ENCODE measurements at places on chromosomes 3 and 15.

GRCh38 chr3:100131241-100131640 is 16.9 kb upstream of the FILIP1L start:
- DNase-seq: no peak

- peak; percentile 13 for DNase-seq
Observed at GRCh38 chr15:68311859-68312557, 34.5 kb downstream of the FEM1B start.

DNA sequence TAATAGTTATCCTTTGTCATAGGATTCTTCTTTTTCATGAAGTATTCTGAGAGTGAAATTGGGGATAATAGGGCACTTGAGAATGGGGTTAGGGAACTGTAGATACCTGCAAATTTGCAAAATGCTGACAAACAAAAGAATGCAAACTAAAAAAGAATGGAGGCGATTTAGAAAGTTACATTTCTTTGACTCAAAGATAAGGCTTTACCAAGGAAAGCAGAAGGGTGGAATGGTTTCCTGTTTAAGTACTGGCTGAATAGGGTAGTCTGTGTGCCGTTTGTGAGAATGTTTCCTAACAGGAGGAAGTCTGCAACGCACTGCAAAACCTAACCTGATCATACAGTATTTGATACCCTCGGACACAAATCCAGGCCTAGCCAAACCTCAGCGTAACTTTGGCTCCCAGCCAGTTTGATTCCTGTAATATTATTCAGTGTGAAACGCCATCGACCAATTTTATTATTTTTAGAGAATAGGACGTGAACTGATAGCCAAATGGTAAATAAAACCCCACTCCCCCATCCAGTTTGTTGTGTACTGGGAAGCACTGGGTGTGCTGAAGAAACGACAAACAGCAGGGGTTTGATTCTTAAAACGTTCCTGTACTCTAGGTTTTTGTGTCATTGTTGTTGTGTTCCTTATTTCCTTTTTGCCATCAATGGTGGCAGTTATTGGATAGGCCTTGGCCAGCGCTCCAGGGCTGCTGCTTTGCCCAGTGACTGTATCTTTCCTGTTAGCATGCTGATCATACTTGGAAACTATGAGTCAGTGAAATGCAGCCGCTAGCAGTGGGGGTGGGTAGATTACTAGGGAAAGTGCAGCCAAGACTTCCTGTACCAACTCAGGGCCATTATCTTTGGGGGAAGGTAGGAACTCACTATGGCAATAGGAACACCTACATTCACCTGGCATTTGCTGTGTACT is 148.0 kb upstream of the TBL1XR1 start:
- DNase-seq: no peak

- DNase-seq: peak; percentile 46
Observed at GRCh38 chr3:138347960-138348753, at the start of gene MRAS. Gene MRAS (plus strand): TSS chr3:138348579. CDS start chr3:138372884, 24,305 bp downstream.

GRCh38 chr3:194620196-194620595 is 13.0 kb downstream of the TMEM44 start:
- DNase-seq: no peak

GRCh38 chr3:197458906-197459470 is 96.8 kb downstream of the BDH1 start:
- no peak for DNase-seq

- DNase-seq: no peak
Observed at GRCh38 chr3:114690911-114691310, 397.1 kb downstream of the TIGIT start.

Data from liver (tissue), 10 donors.